Hematopoietic multipotent progenitor cell (in vitro differentiated cells): ENCODE measurements at places on chromosomes 16 and 17.

- DNase-seq, result no peak
These were observed 10.9 kb downstream of the ADGRG1 start for GRCh38 chr16:57639172-57639887.

- no peak for DNase-seq
These were observed 7.0 kb downstream of the MBTPS1 start for GRCh38 chr16:84109598-84110335.

GRCh38 chr17:59671386-59671785, 35.8 kb downstream of the PTRH2 start:
- DNase-seq, result no peak

GRCh38 chr17:20927308-20927977, 115.4 kb downstream of the USP22 start:
- DNase-seq, result no peak

- no peak for DNase-seq
These were observed 16.4 kb downstream of the CACNG4 start for GRCh38 chr17:66980896-66981295.

- no peak for DNase-seq
These were observed 13.5 kb downstream of the ITGB4 start for GRCh38 chr17:75734674-75735294.

- no peak for DNase-seq
These were observed 199.0 kb upstream of the SOX9 start for GRCh38 chr17:71921796-71922195.

- DNase-seq, result no peak
These were observed 67.5 kb downstream of the MARF1 start for GRCh38 chr16:15575293-15576049.

DNA sequence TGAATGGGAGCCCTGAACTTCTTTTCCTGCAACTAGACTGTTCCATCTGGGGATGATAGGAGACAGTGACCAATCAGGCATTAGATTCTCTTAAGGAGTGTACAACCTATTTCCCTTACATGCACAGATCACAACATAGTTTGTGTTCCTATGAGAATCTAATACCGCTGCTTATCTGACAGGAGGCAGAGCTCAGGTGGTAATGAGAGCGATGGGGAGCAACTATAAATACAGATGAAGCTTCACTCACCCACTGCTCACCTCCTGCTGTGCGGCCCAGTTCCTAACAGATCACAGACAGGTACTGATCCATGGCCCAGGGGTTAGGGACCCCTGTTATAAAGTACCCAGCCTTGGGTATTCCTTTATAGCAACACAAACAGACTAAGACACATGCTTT, 17.4 kb upstream of the ADAMTS18 start:
- DNase-seq, result no peak

- no peak for DNase-seq
These were observed 71.2 kb downstream of the PLD6 start for GRCh38 chr17:17134957-17135333.

- no peak for DNase-seq
These were observed 27.0 kb upstream of the MPRIP start for GRCh38 chr17:17015230-17015629.

GRCh38 chr17:49822829-49823228, 25.0 kb downstream of the TAC4 start:
- no peak for DNase-seq

GRCh38 chr16:72824761-72825160, 223.2 kb downstream of the ZFHX3 start:
- DNase-seq, result no peak

DNA sequence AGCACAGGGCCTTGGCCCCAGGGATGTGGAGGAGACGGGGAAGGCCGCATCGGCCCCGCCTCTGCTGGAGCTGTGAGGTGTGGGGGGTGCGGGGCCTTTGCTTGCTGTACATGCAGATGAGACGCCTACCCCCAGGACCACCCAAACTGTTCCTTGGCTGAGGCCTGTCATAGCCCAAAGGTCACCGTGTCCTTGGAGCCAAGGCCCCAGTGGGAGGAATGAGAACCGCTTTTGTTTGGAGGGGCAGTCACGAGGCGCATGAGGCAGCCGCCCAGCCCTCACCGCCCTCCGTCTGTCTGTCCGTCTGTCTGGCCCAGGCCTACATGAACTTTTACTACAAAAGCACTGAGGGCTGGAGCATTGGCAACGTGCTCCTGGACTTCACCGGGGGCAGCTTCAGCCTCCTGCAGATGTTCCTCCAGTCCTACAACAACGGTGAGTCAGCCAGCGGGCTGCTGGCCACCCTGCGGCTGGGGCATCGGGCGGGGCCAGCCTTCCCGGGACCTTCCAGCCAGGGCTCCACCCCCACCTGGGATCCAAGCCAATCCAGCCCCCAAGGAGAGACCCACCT, 8.8 kb downstream of the TAX1BP3 start:
- DNase-seq, result no peak

- no peak for DNase-seq
These were observed 52.2 kb downstream of the TBC1D16 start for GRCh38 chr17:79983456-79983855.

GRCh38 chr16:51237861-51238378, 86.8 kb upstream of the SALL1 start:
- DNase-seq, result no peak

DNA sequence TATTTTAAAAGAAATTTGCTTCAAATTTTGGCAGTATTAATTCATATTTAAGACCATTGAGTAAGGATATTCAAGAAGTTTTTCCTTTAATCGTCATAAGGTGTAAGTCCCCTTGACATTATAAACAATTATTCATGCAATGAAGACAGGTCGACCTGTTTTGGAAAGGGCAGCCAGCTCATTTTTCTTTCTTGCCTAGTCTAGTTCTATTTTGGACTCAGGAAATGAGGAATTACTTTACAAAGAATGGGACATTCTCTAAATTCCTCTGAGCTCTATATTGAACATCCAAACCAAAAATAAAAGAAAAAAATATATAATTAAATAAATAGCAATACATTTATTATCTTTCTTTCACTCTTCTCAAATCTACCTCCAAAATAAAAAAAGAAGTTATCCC, 595.6 kb upstream of the KIF2B start:
- no peak for DNase-seq

GRCh38 chr16:6122401-6122800, 1024.8 kb upstream of the EEF2KMT start:
- no peak for DNase-seq

DNA sequence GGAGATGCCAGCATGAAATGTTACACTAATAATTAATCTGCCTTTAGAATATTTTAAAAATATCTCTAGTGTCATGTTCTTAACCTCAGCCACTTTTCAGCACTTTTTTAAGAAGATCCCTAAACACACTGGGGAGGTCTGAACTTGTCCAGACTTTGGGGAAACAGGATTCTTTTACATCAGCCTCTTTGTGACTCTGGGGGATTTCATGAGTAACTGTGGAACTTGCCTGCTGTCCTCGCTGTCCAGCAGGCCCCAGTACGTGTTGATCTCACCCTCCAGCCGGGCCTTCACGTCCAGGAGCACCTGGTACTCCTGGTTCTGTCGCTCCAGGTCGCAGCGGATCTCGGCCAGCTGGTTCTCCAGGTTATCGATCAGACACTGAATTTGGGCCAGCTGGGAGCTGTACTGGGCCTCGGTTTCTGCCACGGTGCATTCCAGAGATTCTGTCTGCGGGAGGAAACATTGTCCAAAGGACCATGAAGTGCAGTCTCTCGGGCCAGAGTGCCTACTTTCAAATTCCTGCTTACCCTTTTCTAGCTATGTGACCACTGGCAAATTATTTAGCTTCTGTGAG, 5.5 kb downstream of the KRT40 start:
- DNase-seq, result no peak

DNA sequence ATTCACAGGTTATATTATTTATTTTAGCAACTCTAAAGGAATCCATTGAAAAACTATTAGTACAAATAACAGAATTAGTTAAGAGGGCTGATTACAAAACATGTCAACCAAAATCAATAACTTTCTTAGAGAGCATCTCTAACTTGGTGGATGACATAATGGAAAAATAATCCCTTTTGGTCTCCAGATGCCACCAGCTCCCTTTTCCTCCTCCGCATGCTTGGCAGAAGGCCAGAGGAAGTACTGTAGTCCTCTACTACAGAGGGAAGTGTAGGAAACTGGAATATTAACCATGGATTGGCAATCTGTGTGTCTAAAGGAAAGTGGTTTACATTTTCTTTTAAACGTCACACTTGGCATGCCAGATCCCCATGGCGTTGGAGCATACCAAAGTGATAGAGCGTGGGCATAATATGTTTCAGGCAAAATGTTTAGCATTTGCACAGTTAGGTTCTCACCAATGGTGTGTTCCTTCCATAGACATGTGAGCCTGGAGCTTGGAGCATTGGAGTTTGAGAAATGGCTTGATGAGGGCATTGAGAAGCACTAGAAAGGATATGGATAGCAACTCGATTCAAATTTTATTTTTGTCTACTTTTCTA, 106.3 kb downstream of the PRKCB start:
- DNase-seq, result no peak

DNA sequence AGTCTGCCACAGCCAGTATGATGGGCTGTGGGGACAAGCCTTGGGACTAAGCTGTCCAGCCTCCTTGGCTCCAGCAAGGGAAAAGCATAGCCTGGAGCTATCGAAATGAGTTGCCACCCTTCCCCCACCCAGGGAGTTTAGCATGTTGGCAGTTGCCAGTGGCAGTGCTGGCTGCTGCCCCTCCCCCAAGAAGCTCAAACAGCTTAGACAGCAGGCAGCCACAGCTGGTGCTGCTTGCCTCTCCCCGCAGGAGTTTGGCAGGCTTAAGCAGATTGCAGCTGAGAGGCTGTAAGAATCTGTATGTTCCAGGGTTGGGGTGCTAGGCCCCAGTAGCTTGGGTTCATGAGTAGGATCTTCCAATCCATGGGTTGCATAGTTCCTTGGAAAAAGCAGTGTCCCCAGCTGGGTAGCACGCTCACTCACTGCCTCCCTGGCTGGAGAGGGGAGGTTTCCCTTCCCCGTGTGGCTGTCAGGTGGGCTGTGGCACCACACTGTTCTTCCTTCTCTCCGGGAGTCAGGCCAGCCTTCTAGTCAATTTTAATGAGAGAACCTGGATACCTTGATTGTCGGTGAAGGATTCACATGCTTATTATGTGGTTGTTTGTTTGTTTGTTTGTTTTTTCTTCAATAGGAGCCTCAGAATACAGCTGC, 506.1 kb downstream of the CDH11 start:
- no peak for DNase-seq

DNA sequence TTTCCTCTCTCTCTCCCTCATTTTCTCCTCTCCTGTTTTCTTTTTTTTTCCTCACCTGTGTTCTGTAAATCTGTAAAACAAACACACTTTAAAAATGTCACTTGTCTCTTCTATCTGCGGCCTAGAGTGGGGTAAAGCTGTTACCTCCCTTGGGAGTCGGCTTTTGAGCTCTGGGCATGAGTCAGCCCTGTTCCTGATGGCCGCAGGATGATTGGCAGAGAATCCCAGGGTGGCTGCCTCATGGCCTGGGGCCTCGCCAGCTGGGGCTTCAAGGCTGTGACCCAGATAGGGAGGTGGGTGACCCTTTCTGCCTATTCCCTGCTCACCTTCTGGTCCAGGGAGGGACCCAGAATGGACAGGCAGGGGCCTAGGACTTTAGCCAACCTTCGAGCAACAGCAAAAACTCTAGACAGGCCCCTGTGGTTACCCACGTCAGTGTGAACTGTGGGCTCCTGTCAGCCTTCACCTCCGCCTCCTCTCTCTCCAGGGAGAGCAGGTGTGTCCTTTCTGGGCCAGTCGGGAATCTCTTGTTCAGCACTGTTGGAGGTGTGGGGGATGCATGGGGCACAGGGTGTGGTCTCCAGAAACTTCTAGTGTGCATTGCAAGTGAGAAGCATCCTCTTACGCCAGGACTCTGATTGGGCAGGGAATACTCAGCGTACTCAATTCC, 87.4 kb downstream of the RAP1GAP2 start:
- no peak for DNase-seq

GRCh38 chr16:69880640-69881133, 70.4 kb upstream of the CLEC18A start:
- no peak for DNase-seq

GRCh38 chr17:28710861-28711722, 596 bp downstream of the PROCA1 start:
- DNase-seq, result no peak

GRCh38 chr16:88792078-88792550, 7.1 kb upstream of the PIEZO1 start:
- no peak for DNase-seq

DNA sequence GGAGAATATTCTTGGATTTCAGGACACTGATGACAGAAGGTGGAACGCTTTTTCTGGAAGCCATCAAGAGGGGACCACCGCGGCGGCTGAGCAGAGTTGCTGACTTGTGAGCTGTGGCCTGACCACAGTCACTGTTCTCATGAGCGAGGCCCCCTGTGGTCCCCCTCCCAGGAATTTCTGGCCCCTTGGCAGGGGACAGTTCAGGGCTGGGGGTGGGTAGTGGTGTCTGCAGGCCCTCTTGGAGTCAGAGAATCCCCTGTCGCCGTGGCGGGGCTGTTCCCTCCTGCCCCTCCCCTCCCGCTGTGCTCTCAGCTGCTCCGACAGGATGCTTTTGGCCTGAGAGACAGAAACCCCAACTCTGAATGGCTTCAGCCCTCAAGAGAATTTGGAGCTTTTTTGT, 292.0 kb downstream of the SEC14L1 start:
- DNase-seq, result no peak

DNA sequence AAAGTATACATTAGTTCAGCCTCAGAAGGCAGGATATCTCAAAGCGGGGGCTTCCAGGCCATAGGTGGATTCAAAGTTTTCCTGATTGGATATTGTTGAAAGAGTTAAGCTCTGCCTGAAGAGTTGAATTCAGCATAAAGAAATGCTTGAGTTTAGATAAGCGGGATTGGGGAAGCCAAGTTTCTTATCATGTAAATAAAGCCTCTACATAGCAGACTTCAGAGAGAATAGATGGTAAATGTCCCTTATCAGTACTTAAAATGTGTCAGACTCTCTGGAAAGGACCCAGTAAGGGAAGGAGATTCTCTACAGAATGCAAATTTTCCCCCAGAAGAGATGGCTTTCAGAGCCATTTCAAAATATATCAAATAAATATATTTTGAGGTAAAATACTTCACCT, 423.5 kb downstream of the SHISA9 start:
- DNase-seq, result no peak

GRCh38 chr17:35373984-35374765, 754 bp upstream of the SLFN11 start:
- peak; percentile 51 for DNase-seq
